Hindlimb muscle (tissue), 1 donor: ENCODE measurements at places on chromosomes 4 and X.

- no peak for DNase-seq
These were observed 371.3 kb upstream of the FSTL5 start for GRCh38 chr4:162535121-162535520.

GRCh38 chr4:2138846-2139500, 79.8 kb downstream of the NAT8L start:
- DNase-seq, result no peak

- no peak for DNase-seq
These were observed 25.6 kb downstream of the PNMA6E start for GRCh38 chrX:153375571-153375970.

GRCh38 chr4:17327591-17327990, 184.3 kb downstream of the QDPR start:
- DNase-seq, result peak; percentile 34

- no peak for DNase-seq
These were observed 26.3 kb upstream of the RASGEF1B start for GRCh38 chr4:81498046-81498445.

DNA sequence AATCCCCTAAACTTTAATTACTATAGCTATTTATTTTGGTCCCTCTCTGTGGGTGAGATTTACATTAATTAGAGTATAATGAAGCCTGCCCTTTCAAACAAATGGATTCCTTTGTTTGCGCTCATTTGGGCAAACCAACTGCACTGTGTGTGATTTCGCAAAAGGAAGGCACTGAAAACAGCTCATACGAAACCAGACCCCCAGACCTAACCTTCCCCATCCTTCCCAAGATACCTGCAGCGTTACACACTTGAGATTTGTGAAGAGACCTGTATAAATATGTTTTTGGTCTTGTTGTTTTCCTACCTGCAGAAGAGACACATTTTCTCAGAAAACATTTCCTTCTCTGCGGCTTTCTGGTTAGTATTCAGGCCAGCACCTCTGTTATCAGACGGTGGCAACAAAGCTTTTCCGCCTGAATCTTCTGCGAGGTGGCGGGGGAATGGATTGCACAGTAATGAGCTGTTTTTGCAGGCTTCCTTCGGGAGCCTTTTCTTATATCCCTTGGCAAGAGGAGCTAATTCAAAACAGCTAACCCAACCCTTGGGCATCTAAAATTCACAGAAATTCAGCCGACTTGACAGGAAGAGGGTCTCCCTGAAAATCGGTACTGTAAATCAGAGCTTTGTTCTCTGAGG, 47.6 kb downstream of the CBLL2 start:
- no peak for DNase-seq

GRCh38 chr4:102564399-102565059, 63.4 kb downstream of the NFKB1 start:
- DNase-seq, result no peak

DNA sequence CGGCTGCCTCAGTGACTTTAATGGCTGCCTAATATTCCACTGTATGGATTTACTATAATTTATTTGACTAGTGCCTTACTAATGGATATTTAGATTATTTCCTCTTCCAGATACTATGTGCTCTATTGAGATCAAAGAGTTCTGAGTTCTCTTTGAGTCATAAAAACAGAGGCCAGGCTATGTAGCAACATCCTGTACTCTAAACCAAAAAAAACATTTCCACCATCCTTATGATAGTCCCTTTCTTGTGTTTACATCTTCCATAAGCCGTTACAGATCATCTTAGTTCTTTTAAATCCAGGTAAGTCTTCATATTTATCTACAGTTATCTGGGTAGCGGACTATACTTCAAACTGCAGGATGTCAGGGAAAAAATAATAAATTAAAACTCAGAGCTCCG, 56.6 kb upstream of the TMEM184C start:
- no peak for DNase-seq

DNA sequence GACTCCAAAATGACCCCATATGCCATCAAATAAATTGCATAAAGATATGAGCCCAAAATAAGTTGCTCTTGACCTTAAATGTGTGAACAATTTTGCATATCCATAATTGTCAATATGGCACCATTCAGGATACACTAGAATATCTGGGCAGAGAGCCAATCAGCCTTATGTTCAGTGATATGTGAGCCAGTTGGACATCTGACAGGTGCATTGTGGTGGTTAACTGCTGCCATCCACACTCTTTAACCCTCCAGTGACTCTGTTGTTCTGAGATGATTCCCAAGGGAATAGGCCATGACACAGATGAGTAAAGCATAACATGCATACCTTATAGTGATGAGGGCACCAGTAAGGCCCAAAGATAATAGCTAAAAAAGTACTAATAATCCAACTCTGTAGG, 500.1 kb downstream of the PCDH18 start:
- DNase-seq, result peak; percentile 8

GRCh38 chr4:111641813-111642579, 503.3 kb upstream of the FAM241A start:
- peak; percentile 70 for DNase-seq

DNA sequence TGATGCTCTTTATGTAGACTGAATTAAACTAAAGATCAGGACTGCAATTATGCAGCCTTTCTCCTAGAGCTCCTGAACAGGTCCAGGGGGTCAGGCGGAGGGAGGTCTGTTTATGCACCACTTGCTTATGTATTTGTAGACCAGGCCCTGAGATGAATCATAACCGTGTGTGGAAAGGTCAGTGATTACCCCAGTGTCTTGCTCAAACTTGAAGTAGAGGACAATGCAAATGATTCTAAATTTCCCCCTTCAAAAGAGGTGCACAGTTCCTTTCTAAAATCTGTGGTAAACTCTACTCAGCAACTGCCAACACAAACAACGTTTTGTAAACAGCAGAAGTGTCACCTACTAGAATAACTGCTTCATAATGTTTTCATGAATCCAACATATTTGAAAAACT, 13.0 kb upstream of the TBC1D9 start:
- no peak for DNase-seq

GRCh38 chr4:188455062-188455752, 316.0 kb downstream of the TRIML1 start:
- no peak for DNase-seq
